ENCODE measurements at places on chromosomes 1 and 21.

GRCh38 chr1:203996126-203996525 is 76.8 kb upstream of the SOX13 start:
- DNase-seq: peak; percentile 27

DNA sequence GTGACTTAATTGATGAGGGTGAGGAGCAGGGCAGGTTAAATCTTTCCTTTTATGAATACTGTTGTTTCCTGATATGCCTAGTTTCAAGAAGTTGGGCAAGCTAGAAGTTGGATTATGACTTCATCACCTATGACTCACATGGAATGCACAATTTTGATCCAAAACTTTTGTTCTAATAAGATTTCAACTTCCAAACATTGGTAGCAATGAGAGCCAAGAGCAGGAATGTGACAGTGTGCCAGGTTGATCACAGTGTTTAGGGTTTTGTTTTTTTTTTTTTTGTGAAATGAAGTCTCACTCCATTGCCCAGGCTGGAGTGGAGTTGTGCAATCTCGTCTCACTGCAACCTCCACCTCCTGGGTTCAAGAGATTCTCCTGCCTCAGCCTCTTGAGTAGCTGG is 349.4 kb downstream of the DUSP10 start:
- no peak for DNase-seq

DNA sequence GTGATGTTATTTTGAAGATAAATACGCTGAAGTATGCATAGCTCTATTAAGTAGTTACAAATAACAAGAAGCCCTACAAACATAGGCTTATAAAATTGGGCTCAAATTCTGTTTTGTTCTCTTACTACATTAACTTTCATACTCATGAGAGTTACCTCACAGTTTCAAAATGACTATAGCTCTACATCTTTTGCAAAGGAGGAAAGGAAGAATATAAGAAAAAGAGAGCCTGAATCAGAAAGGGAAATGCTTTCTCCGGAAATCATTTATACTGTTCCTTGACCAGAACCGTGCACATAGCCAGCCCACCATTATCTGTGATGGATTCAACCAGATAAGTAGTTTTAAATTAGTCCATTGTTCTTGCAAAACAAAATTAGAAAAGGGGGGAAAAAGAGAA is 1252.1 kb downstream of the NCAM2 start:
- DNase-seq: no peak

DNA sequence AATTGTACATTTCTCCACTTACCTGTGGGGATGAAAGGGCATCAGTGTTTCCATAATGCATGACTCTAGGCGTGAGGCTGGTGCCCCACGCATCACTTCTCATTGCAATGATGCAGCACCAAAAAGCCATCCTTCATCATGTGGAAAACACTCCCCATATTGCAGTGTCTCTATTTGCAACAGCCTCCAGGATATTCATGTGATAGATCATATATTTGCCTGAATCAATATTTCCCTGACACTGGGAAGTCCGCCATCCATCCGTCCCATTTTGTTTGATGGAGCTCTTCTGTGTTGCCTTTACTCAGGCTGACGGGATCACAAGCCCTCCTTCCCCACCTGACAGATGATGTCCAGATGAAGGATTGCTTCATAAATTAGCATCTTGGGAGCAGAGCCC is 74.5 kb upstream of the CAMK1G start:
- no peak for DNase-seq

- no peak for DNase-seq
Measured at GRCh38 chr1:160092366-160093068, 5.9 kb downstream of the IGSF8 start.

DNA sequence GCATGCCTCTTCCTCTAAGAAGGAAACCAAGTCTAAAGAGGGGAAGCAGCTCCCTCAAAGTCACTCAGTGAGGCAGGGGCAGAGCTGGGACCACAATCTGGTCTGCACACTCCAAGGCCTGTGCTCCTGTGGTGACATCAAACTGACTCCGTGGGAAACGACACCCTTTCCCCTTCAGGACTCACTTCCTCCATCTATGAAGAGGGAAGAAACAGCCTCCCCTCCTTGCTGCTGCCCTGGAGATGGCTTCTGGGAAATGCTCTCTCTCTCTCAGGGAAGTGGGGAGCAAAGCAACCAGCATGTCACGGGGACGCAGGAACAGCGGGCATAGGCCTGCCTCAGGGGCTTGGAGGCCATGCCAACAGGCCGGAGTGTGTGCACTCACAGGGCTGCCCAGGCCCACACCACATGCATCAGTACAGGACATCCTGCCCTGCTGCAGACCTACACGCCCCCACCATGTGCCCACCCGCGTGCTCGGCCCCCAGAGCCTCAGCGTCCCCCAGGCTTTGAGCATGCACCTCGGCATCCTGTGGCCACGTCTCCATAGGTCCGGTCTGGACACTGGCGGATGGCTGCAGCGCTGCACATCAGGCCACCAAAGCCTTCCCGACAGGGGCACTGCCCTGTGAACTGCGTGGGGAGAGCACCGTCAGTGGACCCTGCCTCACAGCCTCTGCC is 25.7 kb downstream of the LAMB3 start:
- DNase-seq: no peak

GRCh38 chr1:69524015-69524414 is 43.7 kb upstream of the LRRC7 start:
- DNase-seq: no peak

DNA sequence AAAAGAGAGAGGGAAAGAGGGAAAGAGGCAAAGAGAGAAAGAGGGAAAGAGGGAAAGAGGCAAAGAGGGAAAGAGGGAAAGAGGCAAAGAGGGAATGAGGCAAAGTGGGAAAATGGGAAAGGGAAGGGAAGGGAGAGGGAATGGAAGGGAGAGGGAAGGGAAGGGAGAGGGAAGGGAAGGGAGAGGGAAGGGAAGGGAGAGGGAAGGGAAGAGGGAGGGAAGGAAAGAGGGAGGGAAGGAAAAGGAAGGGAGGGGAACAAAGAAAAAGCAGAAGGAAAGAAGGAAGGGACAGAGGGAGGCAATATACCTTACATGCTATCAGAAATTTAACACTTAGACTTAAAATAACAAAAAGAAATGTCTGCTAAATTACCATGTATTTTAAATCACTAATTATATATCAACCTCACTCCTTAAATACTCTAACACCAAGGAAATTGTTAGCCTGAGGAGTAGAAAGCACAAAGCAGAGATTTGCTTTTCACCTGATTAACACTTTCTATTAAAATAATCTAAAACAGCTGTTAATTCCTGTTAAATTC is 41.8 kb downstream of the DUSP10 start:
- DNase-seq: no peak

DNA sequence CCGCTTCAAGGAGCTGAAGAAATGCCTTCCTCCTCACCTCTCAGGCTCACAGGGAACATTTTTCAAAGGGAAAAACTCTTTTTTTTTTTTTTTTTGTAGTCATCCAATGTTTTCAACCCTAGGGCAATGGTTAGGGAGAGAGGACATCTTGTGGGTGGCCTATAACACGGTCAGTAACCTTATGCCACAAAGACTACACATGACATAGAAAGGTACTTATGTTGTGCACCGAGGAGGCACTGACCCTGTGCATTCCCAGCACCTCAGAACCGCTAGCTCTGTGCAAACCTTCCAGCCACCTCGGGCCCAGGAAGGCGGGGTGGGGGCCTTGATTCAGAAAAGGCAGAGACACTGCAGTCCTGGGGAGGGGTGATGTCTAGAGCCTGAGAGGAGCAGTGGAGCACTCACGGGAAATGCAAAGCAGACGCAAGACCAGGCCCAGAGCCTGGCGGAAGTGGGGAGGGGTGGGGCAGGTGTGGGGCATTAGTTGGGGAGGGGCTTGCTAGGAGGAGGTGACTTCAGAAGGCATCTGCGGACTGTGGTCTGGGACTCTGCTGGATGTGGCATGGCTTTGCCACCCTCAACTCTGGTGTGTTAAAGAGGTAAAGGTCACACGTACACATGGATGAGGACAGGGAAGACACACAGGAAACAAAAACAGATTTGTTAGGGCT is 68.6 kb downstream of the MDM4 start:
- DNase-seq: no peak

Measured in NCI-H146 (cell line).